ENCODE measurements at places on chromosomes 1 and 21.

- no peak for DNase-seq
These were observed 138.8 kb upstream of the CSF3R start for GRCh38 chr1:36621531-36621930.

- DNase-seq: no peak
These were observed 12.5 kb downstream of the NR5A2 start for GRCh38 chr1:200039849-200040474.

DNA sequence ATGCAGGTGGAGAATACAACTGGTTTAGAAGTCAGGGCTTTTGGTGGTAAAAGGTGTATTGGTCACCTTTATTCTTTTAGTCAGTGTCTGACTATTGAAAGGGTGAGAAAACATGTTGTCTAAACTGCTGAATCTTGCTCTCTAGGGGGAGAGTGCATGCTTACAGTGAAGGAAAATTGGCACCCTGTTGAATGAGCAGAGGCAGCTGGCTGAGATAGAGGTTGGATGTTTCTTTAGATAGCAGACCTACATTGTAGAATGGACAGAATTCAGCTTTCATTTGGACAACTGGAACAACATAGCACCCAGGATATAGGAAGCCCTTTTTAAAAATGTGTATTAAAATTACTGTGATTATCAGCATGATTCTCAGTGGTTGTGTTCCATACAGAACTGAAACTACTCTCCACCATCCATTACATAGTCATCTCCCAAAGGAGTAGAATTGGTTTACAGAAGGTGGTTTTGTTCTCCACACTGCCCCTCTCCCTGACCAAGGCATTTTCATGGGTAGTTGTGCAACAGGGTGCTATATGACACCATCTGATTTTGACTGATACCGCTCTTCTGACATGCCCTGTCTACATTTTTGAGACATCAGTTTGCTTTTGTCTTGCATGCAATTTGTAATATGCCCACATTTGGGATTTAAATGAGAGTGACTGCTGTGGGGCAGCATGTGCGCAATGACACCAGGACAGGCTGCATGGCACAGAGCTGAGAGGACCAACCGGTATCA is 16.2 kb downstream of the RHOU start:
- no peak for DNase-seq

GRCh38 chr1:239993366-239993765 is 98.3 kb upstream of the FMN2 start:
- no peak for DNase-seq

- no peak for DNase-seq
These were observed 6.7 kb downstream of the ADIPOR1 start for GRCh38 chr1:202951437-202951836.
